ENCODE measurements at places on chromosomes 16 and 17.
A peak's percentile ranks its signal among the peaks of the same experiment; 100 is the strongest.

DNA sequence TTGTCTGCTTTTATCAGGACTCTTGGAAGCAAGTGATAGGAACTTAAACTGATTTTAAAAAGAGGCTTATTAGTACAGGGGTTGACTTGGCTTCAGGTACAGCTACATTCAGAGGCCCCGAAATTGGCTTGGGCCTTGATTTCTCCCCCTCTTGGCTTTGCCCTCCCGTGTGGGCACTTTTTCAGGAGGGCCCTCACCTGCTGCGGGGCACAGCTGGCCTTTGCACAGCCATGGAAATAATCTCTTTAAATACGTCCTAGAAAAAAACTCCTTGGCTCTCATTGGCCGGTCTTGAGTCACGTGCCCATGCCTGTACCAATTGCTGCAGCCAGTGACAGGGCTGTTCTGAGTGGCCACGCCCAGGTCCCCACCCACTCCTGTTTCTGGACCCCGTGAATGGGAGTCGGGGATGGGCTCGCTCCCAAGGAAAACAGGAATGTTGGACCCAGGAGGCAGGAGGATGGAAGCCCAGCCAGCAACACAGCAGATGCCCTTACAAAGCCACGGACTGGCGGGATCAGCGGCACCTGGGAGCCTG is 15.0 kb downstream of the CA5A start:
- H3K4me3 ChIP-seq, result no peak overlapping the region
- peaks cover 5% of the 10 kb centered on the region for H3K4me1 ChIP-seq
- H3K36me3 ChIP-seq, result no peaks in the 10 kb centered on the region
- no peak for DNase-seq
- H3K27ac ChIP-seq, result no peak overlapping the region

DNA sequence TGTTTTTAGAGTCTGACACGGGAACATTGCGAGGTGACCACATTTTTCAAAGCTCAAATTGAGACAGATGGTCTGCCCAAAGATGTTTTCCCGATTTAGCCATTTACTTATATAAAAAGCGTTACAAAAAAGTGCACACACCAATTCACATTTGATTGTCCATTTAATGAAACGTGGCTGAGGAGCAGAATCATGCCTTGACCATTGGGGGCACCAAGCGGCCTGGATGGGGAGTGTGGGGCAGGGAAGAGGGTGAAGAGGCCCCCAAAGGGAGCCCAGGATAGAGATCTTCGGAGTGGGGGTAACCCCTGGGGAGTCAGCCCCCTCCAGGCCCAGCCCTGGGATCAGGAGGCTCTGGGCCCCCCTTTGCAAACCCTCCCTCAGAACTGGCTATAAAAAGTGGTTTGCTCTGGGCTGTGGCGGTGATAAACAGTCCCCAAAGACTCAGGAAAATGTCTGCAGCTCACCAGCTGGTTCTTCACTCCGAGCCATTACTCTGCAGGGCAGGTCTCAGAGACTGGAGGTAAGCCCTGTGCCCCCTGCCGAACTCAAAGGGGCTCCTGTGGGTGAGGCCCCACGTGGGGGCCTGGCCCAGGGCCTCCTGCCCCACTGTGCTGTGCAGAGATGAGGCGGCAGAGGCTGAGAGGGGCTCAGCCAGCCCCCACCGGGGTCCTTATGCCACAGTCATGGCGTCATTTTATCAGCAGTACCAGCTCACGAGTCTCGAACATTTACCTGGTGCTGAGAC is 105.9 kb upstream of the SEC14L1 start:
- H3K4me1 ChIP-seq, result peaks cover 6% of the 10 kb centered on the region
- H3K27ac ChIP-seq, result no peak overlapping the region
- peaks cover 35% of the 10 kb centered on the region for H3K27me3 ChIP-seq
- no peaks in the 10 kb centered on the region for H3K36me3 ChIP-seq

DNA sequence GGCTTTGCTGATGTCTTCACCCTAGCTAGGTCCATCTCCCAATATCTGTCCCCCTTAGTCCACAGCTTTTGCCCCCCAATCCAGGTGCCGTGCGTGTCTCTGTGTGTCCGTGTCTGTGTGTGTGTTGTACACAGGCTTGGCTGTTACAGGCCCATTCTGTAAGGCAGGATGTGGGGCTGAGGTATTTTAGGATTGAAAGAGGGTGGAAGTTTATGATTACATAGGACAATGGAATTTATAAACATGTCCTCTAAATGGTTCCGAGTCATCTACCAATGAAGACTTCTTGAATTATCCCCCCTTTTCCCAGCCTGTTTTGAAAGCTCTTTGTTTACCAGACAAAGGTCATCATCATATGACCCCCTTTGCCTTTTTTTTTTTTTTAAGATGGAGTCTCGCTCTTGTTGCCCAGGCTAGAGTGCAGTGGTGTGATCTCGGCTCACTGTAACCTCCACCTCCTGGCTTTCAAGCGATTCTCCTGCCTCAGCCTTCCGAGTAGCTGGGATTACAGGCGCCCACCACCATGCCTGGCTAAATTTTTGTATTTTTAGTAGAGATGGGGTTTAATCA is 21.9 kb downstream of the ACE start:
- H3K4me1 ChIP-seq, result no peaks in the 10 kb centered on the region
- no peaks in the 10 kb centered on the region for H3K27me3 ChIP-seq
- H3K27ac ChIP-seq, result no peak overlapping the region
- no peak for DNase-seq

DNA sequence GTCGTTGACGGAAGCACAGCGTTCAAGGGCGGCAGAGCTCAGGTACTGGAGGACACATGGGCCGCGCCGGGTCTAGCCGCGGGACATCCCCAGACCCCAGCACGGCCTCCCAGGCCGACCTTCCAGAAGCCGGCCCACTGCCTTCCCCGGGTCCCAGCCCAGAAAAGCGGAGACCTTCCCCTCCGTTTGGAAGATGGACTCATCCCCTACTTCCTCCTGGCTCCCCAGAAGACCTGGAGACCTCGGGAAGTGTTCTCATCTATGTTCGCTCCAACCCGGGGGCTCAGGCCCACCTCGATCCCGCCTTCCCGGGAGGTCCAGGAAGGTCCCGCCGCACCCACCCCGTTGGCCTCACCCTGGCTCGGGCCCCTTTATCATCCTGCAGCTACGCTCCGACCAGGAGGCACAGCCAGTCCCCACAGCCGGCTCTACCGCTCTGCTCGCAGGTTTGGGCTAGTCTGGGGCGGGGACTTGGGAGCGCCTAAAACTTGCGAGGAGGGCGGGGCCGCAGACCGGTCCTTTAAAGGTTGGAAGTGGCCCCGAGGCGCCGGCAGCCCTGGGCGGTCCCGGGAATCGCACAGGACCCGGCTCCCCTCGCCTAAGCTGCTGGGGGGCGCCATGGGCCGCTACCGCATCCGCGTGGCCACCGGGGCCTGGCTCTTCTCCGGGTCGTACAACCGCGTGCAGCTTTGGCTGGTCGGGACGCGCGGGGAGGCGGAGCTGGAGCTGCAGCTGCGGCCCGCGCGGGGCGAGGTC is at the start of gene ALOX12:
Gene ALOX12 (plus strand): TSS at position 550 of the 756 bp plus-strand sequence. CDS start 69 bp downstream, at position 619.
- H3K27me3 ChIP-seq, result peaks cover 18% of the 10 kb centered on the region
- H3K4me3 ChIP-seq, result no peak within 1 kb of the TSS
- no peak for DNase-seq
- no peaks in the 10 kb centered on the region for H3K4me1 ChIP-seq
- no peak within 1 kb of the TSS for H3K27ac ChIP-seq
- H3K36me3 ChIP-seq, result peaks cover 43% of the 10 kb centered on the region

DNA sequence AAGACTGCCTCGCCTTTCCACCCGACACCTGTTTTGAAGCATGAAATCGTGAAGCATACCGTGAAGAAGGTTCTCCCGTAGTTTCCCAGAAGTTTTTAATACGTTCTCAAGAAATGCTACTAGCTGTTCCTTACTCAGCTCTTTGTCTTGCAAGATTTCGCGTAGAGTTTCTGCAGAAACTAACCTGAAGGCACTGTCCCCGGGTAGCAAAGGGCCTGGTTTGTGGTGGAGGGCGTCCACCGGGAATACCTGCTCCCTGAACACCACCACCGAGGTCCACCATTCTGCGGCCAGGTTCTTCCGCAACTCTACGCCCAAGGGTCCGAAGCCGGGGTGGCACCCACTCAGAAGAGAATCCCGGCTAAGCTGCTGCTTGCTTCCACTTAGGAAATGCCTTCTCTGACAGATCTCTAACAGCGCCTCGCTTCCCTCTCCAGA is 487 bp downstream of the POLG2 start:
- H3K36me3 ChIP-seq, result peaks cover 58% of the 10 kb centered on the region
- H3K4me1 ChIP-seq, result peaks cover 16% of the 10 kb centered on the region
- DNase-seq, result no peak
- H3K4me3 ChIP-seq, result peak overlapping the region; percentile 71
- no peaks in the 10 kb centered on the region for H3K27me3 ChIP-seq
- H3K27ac ChIP-seq, result peak overlapping the region; percentile 94

DNA sequence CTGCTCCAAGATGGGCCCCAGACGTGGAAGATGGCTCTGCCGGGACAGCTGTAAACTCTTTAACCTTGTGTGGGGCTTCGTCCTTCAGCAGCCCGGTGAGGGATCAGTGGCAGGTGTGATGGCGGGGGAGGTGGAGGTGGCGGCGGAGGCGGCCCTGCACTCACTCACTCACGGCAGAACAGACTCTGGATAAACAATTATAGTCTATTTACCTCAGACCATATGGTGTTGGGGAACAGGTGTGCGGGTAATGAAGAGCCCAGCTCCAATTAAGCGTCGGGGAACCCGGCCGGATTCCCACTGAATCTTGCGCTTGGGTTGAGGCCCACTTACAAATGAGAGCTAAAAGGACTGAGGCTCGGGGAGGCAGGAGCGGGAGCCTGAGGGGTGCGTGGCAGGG is 104.3 kb upstream of the SDK2 start:
- no peaks in the 10 kb centered on the region for H3K4me1 ChIP-seq
- H3K4me3 ChIP-seq, result no peak overlapping the region
- no peaks in the 10 kb centered on the region for H3K27me3 ChIP-seq
- no peak overlapping the region for H3K27ac ChIP-seq

DNA sequence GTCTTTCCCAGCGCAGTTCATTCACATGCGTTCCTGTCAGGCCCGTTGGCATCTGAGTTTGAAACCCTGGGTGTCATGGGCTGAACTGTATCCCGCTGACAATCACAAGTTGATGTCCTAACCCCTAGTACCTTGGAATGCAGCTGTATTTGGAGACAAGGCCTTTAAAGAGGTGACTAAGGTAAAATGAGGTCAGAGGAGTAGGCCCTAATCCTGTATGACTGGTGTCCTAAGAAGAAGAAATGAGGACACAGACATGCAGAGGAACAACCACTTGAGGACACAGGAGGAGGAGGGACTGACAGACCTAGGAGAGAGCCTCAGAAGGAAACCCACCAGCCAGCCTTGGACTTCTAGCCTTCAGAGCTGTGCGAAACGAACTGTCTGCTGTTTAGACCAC is 33.1 kb downstream of the TRPV2 start:
- peaks cover 45% of the 10 kb centered on the region for H3K36me3 ChIP-seq
- H3K27me3 ChIP-seq, result no peaks in the 10 kb centered on the region
- H3K4me1 ChIP-seq, result no peaks in the 10 kb centered on the region
- no peak overlapping the region for H3K27ac ChIP-seq

DNA sequence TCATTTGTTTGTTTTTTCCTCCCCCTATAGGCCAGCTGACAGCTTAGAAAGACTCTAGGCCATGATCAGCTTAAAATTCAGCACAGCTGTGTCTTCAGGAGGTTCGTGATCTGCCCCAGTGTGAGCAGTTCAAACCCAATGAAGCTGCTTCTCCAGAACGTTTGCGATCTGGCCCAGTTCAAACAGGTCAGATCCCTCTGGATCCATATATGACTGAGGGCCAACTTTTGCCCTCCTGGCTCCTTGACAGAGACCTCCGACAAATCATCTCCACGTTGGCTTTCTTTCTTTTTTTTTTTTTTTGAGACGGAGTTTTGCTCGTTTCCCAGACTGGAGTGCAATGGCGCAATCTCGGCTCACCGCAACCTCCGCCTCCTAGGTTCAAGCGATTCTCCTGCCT is 50.2 kb upstream of the ATF7IP2 start:
- peaks cover 31% of the 10 kb centered on the region for H3K4me1 ChIP-seq
- H3K36me3 ChIP-seq, result no peaks in the 10 kb centered on the region
- no peak overlapping the region for H3K27ac ChIP-seq

GRCh38 chr17:27569257-27569722 is 61.7 kb upstream of the LGALS9 start:
- H3K27ac ChIP-seq, result no peak overlapping the region
- H3K4me3 ChIP-seq, result no peak overlapping the region
- no peaks in the 10 kb centered on the region for H3K36me3 ChIP-seq
- no peaks in the 10 kb centered on the region for H3K27me3 ChIP-seq
- no peak for DNase-seq

DNA sequence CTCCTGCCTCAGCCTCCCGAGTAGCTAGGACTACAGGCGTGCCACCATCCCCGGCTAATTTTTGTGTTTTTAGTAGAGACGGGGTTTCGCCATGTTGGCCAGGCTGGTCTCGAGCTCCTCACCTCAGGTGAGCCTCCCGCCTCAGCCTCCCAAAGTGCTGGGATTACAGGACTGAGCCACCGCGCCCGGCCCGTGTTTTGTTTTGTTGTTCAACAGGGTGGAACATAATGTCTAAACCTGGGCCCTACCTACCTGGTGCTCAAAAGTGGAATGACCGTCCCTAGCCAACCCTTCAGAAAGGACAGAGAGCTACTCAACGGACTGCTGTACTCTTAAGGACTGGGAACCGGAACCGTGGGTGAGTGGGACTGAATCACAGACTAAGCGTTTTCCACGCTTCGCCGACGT is 772 bp upstream of the KIF22 start:
- peaks cover 18% of the 10 kb centered on the region for H3K36me3 ChIP-seq
- peaks cover 20% of the 10 kb centered on the region for H3K4me1 ChIP-seq
- H3K4me3 ChIP-seq, result peak overlapping the region; percentile 72
- peak overlapping the region; percentile 97 for H3K27ac ChIP-seq

DNA sequence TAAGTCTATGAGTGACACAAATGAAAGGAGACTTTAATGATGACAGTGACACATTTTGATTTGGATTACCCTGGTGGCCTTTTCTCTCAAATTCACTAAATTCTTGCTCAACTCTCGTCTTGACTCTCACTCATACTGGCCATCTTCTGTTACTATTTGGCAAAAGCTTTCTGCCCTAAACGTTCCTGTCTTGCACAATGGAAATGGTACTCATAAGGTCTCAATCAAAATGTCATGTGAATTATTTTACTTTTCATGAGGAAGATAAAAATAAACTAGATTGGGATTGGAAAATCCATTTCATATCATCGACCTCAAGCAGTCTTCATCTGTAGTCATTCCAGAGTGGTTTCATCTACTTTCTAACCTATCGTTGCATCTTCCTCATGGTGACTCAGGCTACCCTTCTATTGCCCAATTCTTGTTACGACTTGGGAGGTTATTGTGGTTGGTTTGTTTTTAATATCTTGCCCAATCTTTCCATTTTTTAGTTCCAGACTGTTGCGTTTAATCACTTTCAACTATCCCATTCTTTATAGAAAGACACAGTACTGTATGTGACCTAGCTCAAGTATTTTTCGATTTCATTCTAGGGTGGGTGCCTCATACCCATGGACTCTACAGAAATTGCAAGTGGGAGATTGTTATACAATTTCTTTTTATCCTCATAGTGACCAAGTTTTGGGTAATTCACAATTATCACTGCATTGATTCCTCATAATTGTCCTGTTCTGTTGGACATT is 317.2 kb upstream of the KCNJ16 start:
- H3K4me3 ChIP-seq, result no peak overlapping the region
- no peaks in the 10 kb centered on the region for H3K36me3 ChIP-seq
- H3K4me1 ChIP-seq, result no peaks in the 10 kb centered on the region
- H3K27ac ChIP-seq, result no peak overlapping the region
- DNase-seq, result no peak
- H3K27me3 ChIP-seq, result no peaks in the 10 kb centered on the region

GRCh38 chr16:22194707-22195444 is 11.2 kb upstream of the EEF2K start:
- peaks cover 40% of the 10 kb centered on the region for H3K4me1 ChIP-seq
- H3K27me3 ChIP-seq, result no peaks in the 10 kb centered on the region
- no peak overlapping the region for H3K4me3 ChIP-seq

GRCh38 chr17:68562736-68563135 is 38.4 kb downstream of the FAM20A start:
- H3K4me1 ChIP-seq, result no peaks in the 10 kb centered on the region
- no peak for DNase-seq
- H3K36me3 ChIP-seq, result no peaks in the 10 kb centered on the region
- H3K27me3 ChIP-seq, result no peaks in the 10 kb centered on the region
- no peak overlapping the region for H3K4me3 ChIP-seq

Data from thymus (tissue), 14 donors.